ENCODE measurements at places on chromosomes 3 and 15. TPM values are rescaled to one million over a fixed set of nuclear protein-coding genes. Genes with fewer than 3 reads are reported as not detected.

The SCN10A gene
- total RNA-seq = not detected

The CPEB1 gene
- 5.5 TPM for total RNA-seq

The MOBP gene
- 0.08 TPM for total RNA-seq

- no peak for DNase-seq
Measured at GRCh38 chr3:172666181-172666872, 44.5 kb downstream of the NCEH1 start.

DNA sequence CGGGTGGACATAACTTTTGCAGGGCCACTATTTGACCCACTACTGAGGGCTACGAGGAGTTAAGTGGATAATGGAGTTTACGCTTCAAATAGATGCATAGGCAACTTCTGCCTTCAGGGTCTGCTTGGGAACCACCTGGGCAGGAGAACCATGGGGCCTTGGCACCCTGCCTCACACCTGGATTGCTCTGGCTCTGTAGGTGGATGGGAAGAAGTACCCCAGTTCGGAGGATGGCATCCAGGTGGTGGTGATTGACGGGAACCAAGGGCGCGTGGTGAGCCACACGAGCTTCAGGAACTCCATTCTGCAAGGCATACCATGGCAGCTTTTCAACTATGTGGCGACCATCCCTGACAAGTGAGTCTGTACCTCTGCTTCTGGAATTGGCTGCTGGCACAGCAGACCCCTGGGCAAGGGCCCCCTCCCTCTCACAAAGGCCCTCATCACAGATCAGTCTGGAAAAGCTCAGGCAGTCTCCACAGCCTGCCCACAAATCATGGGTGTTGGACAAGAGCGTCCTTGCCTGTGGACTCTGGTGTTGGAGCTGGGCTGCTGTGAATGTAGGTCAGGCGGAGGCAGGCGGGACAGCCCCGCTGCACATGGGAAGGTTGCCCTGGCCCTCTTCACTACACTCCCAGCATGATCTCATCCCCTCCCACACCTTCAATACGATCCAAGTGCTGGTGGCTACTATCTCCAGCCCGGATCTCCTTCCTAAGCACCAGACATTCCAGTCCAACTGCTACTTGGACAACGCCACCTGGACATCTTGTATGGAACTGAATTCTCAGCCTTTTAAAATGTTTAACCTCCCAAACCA lies 46.7 kb downstream of the MESD start:
- DNase-seq = no peak

GRCh38 chr3:150899141-150899540 lies 6.1 kb downstream of the MINDY4B start:
- no peak for DNase-seq

DNA sequence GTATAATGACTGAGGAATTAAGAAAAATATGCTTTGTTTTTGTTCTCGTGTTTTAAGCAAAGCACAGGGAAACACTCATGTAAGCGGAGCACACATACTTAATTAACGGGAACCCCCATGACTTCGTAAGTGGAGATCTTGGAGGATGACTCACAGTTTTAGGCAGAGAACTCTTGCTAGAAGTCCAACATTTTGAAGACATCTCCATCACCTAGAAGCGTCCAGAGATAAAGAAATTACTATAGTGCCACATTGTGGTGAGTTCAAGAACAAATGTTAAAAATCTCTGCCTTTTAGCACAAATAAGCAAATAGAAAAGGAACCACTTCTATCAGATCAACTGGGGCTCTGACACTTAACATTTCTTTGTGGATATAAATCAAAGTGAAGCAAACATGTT lies 194.1 kb upstream of the ARHGEF26 start:
- peak; percentile 31 for DNase-seq

DNA sequence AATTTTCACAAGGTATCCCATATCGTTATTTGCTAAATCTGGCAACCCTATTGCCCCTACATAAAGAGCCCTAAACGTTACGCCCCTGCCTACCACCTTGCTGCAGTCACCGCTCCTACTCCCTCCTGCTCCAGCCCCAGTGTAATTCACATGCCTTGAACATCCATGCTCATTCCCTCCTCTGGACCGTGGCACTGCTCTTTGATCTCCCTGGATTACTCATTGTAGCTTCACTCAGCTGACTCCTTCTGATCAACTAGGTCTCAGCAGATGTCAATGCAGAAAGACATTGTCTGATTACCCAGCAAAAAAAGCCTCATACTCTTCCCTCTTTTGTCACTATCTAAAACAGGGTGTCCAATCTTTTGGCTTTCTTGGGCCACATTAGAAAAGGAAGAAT lies 40.7 kb upstream of the KBTBD8 start:
- DNase-seq = no peak

Measured in kidney epithelial cell (primary cell).